ENCODE measurements at places on chromosomes 2 and 18.

DNA sequence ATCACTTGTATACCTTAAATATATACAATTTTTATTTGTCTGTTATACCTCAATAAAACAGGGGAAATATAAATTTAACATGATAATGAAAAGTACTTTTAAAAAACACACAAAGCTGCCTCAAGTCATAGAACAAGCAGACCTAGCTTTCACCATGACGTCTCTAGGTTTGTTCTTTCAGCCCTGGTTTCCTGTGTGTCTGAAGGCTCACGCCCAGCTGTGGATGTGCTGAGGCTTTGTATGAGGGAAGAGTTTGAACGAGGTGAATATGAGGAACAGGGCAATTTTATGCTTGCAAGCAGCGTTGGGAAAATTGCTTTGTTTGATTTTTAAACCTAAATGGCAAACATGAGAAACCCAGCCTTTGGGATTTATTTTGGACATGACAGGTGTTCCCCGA, 15.3 kb downstream of the SH3RF3 start:
- DNase-seq = no peak

- no peak for DNase-seq
Observed at GRCh38 chr2:102083393-102083703, 59.2 kb upstream of the IL1R1 start.

GRCh38 chr2:105781274-105781978, 36.7 kb downstream of the NCK2 start:
- no peak for DNase-seq

DNA sequence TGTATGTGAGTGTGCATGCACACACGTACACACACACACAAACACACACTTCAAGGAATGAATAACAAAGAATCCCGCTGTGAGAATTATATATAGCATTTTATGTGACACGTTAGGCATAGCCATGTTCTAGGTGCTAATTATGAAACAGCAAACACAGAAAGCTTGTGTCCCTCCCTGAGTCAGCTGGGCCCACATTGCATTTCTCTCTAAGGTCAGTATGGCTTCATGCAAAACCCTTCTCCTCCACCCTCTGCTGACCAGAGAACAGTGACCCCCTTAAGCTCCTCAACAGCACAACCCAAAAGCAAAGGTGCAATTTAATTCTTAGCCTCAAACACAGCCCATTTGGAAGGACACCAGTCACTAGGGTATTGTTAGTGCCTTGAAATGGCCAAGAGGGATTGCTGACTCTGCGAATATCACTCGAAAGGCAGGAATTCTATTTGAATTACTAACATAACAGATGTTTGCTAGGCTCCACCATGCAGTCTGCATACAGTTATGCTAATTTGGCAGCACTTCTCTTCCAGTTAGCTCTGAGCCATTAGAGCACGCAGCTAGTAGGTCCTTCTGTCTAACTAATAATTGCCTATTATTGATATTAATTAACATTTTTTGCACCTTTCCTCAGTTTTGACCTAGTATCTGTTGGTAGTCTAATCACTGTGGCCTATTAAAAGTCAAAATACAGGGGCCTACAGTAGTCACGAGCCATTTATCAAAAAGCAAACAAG, 149.0 kb downstream of the LNPK start:
- peak; percentile 16 for DNase-seq

DNA sequence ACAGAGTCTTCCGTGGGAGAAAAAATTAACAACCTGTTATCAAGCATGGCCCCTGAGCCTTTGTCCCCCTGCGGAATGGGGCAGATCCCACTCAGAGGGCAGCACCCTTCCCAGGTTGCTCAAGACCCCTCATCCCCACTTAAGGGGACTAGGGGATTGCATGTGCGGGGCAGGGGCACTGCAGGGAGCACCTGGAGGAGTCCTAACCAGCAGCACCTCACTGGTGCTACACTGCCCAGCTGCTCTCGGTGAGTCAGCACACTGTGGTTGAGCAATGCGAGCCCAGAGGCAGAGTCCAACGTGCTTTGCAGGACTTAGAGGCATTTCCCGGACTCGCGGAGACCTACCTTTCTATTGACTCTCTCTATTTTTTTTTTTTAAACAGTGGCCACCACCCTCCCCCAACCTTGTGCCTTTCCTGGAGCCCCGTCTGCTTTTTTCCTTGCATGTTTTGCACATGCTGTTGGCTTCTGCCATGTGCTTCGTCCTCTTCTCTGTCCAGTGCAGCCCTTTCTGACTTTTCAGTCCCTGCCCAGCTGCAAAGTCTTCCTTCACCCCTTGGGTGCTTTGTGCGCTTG, 74.0 kb downstream of the IL1R2 start:
- DNase-seq = no peak

DNA sequence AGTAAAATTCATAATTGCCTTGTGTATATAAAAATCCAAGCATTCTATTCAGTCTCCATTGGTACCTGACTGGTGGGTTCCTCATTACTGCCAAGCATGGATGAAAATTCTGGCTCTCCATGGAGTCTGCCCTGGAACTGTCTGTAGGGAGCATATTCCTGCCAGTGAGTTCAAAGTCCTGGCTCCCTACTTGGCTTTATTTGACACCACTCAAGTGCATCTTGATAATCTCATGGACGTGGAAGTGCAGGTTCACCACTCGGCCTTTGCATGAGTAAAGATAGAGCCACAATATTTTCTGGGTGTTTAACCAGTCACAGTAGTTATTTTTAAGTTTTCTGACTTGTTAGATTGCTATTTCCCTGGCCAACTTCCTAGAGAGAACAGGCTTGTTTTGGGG, 63.5 kb downstream of the CNTNAP5 start:
- no peak for DNase-seq

DNA sequence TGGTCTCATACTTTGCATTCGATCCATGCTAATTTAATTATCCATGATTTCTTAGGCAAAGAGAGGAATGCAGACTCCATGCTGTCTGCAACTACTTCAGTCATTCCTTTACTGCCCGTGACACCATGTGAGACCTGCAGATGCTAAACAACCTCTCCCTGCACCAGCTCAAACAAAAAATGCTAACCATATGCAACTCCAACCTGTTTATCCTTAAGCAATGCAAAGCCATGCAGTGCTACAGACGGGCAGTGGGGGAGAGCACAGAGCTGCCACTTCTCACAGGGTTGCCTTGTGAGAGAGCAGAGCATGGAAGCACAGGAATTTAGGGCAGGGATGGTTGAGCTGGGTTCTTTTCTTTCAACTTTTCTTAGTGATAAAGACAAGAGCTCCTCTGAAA, 74.9 kb upstream of the KLHL14 start:
- DNase-seq = no peak
